Spinal cord (tissue), 10 donors: ENCODE measurements at places on chromosomes 16 and 17.

DNA sequence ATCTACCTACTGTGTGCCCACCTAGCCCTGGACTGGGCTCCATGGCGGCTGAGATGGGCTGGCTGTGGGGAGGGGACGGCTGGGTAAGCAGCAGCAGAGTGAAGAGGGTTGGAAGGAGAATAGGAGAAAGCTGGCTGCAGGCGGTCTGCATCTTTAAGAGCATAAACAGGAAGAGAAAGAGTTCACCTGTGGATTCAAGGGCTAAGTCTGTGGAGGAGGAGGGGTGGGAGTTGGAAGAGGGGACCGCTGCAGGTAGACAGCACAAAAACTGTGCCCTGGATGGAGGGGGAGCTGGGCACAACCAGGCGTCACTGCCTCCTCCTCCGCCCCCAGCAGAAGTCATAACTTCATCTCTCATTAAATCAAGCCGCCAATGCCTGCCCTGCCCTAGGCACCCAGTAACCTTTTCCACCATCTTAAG lies 677 bp downstream of the SLC13A2 start:
- no peaks in the 10 kb centered on the region for H3K4me1 ChIP-seq
- H3K4me3 ChIP-seq = no peak overlapping the region
- H3K27me3 ChIP-seq = no peaks in the 10 kb centered on the region
- no peaks in the 10 kb centered on the region for H3K36me3 ChIP-seq

DNA sequence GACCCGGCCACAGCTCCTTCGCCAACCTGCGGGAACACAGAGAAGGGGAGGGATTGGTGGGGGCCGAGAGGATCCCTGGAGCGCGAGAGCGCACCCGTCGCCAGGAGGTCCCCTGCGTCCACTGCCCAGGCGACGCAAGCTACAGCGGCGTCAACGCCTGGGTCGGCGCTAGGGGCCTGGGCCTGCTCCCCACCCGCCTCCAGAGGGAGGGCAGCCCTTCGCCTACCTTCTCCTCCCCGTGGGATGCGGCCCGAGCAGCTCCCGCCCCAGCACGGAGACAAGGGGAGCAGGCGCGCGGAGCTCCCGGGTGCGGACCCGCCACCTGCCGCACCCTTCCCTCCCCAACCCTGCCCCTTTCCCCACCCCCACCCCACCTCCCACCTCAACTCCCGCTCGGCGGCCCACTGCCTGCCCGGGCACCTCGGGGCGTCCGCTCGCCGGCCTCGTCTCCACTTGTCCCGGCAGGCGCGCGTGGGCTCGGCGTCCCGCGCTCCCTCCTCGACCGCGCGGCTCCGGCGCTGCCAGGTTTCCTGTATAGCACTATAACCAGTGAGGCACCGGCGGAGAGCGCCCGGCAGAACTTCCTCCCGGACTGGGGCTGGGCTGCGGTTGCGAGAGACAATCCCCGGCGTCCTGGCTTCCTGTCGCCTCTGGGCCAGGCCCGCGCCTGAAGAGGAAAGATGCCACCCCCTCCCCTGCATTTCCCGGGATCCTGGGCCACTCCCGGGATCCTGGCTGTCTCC lies 119.1 kb upstream of the SMURF2 start:
- H3K36me3 ChIP-seq = peaks cover 55% of the 10 kb centered on the region
- peak overlapping the region; percentile 31 for H3K4me3 ChIP-seq
- peaks cover 51% of the 10 kb centered on the region for H3K4me1 ChIP-seq
- DNase-seq = no peak
- H3K27ac ChIP-seq = no peak overlapping the region

- no peak overlapping the region for H3K27ac ChIP-seq
- no peak for DNase-seq
- H3K36me3 ChIP-seq = no peaks in the 10 kb centered on the region
- no peak overlapping the region for H3K4me3 ChIP-seq
These were observed 251.4 kb downstream of the HS3ST3B1 start for GRCh38 chr17:14552306-14552705.

DNA sequence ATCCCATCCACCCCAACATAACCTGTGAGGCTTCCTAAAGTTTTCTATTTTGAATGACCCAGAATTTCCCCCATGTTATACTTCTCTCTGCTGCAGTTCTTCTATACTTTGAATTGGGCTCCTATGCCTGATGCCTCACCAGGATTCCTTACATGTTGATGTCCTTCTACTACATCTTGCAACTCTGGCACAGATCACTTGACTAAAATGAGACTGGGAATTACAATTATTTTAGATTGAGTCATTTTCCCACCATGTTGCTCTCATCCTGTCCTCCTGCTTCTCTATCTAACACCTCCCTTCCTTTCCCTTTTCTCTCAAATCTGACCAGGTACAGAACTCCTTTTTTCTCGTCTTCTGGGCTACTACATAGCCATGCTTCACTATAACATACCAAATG lies 314.0 kb upstream of the KCNJ16 start:
- H3K36me3 ChIP-seq = no peaks in the 10 kb centered on the region
- H3K4me1 ChIP-seq = no peaks in the 10 kb centered on the region
- H3K4me3 ChIP-seq = no peak overlapping the region
- DNase-seq = no peak
- H3K27me3 ChIP-seq = no peaks in the 10 kb centered on the region

- no peaks in the 10 kb centered on the region for H3K36me3 ChIP-seq
- DNase-seq = no peak
- no peaks in the 10 kb centered on the region for H3K27me3 ChIP-seq
- no peak overlapping the region for H3K4me3 ChIP-seq
- H3K27ac ChIP-seq = no peak overlapping the region
- H3K4me1 ChIP-seq = no peaks in the 10 kb centered on the region
These were observed 36.8 kb upstream of the ZNF469 start for GRCh38 chr16:88345721-88346560.

- H3K4me3 ChIP-seq = peak overlapping the region; percentile 93
- peaks cover 14% of the 10 kb centered on the region for H3K4me1 ChIP-seq
- no peaks in the 10 kb centered on the region for H3K36me3 ChIP-seq
- DNase-seq = no peak
- H3K27ac ChIP-seq = peak overlapping the region; percentile 97
These were observed 377 bp downstream of the USP32 start for GRCh38 chr17:60391471-60392041.

DNA sequence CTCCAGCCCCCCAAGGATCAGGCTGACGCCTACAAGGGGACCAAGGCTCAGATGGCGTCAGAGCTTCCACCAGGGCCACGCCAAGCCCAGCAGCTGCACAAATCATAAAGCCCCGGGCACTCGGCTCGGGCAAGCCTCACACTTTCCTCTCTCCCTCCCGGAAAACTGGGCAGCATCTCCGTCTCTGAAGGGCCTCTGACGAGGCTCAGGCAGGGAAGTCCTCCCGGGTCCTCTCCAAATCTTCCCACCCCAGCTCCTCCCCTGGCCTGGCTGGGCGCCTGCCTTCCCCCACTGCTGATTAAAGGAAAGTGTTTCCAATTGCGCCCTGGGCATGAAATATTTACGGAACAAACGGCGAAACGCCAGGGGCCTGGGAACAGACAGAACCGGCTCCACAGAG lies 38.5 kb downstream of the PIEZO1 start:
- H3K4me3 ChIP-seq = no peak overlapping the region
- peaks cover 6% of the 10 kb centered on the region for H3K36me3 ChIP-seq
- no peak overlapping the region for H3K27ac ChIP-seq
- H3K4me1 ChIP-seq = peaks cover 20% of the 10 kb centered on the region

DNA sequence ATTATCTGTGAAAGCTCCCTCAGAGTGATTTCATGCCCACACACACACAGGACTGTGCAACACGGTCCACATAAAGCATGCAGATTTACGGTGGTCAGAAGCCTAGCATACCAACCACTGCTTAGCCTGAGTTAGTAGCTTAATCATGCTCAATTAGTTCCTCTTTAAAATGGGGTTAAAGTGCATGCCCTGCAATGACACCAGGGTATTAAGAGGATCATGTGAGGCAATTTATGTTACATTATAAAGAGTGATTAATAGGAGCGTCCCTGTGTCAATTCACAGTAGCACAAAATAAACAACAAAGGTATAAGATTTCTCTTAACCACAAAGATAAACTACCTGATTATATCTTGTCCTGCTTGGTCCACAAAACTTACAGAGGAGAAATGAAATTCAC lies 39.8 kb downstream of the C17orf67 start:
- DNase-seq = no peak
- no peaks in the 10 kb centered on the region for H3K4me1 ChIP-seq
- no peaks in the 10 kb centered on the region for H3K36me3 ChIP-seq

DNA sequence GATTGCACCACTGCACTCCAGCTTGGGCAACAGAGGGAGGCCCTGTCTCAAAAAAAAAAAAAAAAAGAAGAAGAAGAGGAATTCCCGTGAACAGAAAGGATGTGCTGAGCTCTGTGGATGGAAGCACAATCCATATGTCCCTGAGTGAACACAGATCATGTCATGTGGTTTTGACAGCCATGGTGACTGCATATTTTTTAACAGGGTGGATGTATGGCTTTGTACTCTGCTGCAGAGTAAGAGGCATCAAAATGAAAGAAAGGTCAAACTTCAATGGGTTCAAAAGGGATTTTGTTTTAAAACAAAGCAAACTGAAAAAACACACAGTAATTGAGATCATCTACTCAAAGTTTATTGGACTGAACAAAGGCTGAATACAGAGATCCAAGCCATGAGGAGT lies 31.5 kb downstream of the MXRA7 start:
- DNase-seq = no peak
- H3K4me1 ChIP-seq = peaks cover 31% of the 10 kb centered on the region
- no peak overlapping the region for H3K4me3 ChIP-seq

DNA sequence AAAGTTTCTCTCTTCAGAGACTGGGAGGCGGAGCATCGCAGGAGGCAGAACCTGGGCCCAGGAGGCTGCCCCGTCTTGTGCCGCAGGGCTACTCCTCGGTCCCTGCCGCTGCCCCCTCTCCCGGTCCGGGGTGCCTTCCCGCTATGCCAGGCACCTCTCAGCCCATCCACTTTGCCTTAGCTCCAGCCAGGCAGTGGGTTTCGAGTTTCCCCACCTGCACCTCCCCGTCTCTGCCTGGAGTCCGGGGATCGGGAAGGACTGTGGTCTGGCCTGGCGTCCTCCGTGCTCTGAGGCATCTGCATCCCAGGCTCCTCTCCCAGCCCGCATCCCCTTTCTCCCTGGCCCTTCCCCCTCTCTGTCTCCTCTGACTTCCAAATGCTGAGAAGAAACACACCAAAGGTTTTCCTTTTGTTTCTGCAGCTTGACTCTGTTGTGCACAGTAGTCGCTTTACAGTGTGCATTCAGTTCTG lies 26.8 kb upstream of the PIK3R6 start:
- H3K36me3 ChIP-seq = no peaks in the 10 kb centered on the region
- H3K4me3 ChIP-seq = peak overlapping the region; percentile 9
- DNase-seq = no peak
- no peaks in the 10 kb centered on the region for H3K27me3 ChIP-seq
- no peak overlapping the region for H3K27ac ChIP-seq

DNA sequence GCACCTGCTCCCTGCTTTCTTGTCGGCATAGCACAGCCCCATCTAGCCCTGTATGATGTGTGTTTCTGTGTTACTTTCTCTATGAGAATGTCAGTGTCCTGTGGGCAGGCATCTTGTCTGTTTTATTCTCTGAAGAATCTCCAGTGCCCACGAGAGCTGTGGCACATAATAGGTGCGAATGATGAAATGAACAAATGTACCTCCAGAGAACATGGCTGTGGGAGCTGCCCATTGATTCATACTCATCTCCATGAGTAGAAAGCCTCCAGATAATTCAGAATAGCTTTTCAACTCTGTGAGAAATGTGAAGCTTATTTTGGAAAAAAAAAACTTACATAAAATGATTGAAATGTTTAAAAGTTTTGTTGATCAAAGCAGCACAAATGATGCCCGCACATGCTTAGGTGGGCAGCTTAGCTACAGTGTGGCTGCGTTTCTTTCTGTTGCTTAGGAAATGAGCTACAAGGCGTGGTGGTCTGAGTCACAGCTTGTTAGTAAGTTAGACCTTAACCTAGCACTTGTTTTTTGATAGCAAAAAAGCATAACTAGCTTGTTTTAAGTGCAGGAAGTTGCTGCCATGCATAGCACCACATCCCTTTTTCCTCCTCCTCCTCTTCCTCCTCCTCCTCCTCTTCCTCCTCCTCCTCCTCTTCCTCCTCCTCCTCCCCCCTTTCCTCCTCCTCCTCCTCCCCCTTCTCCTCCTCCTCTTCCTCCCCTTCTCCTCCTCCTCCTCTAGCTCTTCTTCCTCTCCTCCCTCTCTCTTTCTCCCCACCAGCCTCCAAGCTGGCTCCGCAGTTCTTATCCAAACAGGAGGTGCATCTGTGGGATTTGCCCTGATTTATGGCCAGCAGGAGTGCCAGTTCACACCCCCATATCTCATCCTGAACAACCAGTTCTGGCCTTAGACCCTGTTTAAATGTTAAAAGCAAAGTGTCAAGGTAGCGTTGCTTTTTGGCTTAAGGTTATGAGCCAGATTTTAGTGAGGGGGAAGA lies 221.5 kb downstream of the IRF8 start:
- peaks cover 7% of the 10 kb centered on the region for H3K27me3 ChIP-seq
- no peak overlapping the region for H3K4me3 ChIP-seq
- peaks cover 8% of the 10 kb centered on the region for H3K4me1 ChIP-seq
- DNase-seq = no peak
